Umbilical cord (tissue), 2 donors: ENCODE measurements at places on chromosomes 7 and 10. TPM values are rescaled to one million over a fixed set of nuclear protein-coding genes. Genes with fewer than 3 reads are reported as not detected.
A peak's percentile ranks its signal among the peaks of the same experiment; 100 is the strongest.

PON1 gene
- total RNA-seq, result 0.24 TPM

LBX1 gene
- total RNA-seq, result 0.24 TPM

RALA gene
- 7.5 TPM for total RNA-seq

GSTO2 gene
- total RNA-seq, result 1.2 TPM

LIPK gene
- total RNA-seq, result 4.8 TPM

MKX gene
- total RNA-seq, result 10.1 TPM

DNA sequence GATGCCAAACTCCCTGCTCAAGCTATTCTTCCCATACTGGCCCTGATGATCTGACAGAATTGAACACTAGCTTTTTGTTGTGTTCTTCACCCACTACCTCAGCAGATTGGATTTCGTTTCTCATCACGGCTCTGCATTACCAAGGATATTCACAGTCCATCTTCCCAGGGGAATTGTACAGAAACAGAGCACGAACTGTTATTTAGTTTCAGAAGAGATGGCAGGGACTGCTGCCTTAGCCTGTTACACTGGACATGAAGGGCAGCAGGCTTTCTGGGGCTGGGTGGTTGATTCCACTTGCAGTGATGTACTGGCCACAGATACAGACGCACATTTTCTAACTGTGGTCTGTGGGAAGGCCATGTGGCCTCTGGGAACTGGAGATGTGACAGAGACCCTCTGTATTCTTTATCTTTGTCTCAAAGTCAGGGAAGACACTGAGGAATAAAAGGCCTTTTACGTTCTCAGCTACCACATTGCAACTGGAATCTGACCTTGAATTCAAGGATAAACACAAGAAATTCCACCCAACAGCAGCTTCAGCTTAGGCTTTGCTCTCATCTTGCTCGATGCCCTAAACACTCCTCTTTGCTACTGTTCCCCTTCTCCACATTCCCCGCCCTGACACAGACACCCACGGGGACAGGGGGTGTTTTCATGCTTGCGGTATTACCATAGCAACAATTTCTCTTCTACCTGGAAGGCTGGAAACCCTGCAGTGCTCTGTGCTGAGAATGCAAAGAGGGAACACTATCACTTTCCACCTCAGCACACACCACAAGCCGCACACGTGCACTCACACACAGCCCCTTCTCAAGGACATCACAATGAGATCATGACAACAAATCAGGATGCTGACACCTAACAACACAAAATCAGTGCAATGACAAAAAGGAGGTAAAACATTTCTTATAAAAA lies 81.7 kb downstream of the RNF216 start:
- no peak for DNase-seq

GRCh38 chr7:95881597-95881996 lies 109.2 kb downstream of the DYNC1I1 start:
- DNase-seq, result no peak

GRCh38 chr7:71019706-71020105 lies 112.2 kb upstream of the GALNT17 start:
- peak; percentile 88 for DNase-seq
